ENCODE measurements at places on chromosomes 12 and 14. TPM values are rescaled to one million over a fixed set of nuclear protein-coding genes. Genes with fewer than 3 reads are reported as not detected.

Gene DIO3
- total RNA-seq, result not detected

Gene KRT5
- total RNA-seq, result not detected

GRCh38 chr12:693934-694533 is 30.8 kb upstream of the NINJ2 start:
- DNase-seq, result no peak

DNA sequence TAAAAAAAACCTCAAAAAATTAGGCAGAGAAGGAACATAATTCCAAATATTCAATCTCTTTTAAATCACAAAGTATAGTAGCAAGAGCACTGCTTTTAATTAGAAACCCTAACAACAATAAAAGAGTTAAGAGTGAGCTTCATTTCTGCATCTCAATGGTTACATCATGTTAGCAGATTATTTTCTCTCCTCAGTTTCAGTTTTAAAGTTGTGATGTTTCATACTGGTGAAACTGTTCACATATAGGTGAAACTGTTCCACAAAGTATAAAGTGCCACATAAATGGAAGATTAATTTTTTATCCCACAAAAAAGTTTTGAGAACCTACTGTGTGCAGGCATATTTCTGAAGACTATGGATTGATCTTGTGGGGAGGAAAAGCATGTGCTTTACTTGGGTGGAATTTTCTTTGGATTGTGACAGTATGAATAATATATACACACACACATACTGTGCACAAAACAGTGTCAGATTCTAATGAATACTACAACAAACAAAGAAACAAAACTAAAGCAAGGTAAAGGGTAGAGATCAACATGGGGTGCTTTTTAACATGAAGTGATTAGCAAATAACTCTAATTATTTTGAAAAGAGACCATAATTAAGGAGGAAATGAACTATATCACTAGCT is 17.1 kb downstream of the LUM start:
- peak; percentile 45 for DNase-seq

GRCh38 chr12:90690120-90690519 is 264.9 kb downstream of the CCER1 start:
- no peak for DNase-seq

GRCh38 chr14:65301862-65302539 is 110.5 kb upstream of the FUT8 start:
- DNase-seq, result no peak

DNA sequence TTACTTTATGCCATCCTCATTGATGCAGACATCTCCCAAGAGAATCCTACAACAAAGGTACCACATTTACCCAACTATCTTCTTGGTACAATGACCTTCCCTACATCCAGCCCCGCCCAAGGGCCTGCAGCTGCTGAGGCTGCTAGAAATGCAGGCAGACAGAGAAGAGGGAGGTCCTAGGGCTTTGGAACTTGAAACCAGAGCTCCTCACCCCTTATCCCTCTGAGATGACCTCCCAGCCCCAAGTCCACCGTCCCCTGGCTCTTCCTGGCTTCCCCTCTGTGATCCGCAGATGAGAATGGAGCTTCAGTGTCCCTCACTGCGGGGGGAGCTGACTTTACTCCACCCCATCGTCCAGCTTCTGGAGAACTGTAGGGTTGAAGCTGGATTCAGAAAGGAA is 1.6 kb upstream of the TNFRSF1A start:
- no peak for DNase-seq

GRCh38 chr14:21042918-21043317 is 756 bp downstream of the RNASE7 start:
- DNase-seq, result no peak

GRCh38 chr12:3157581-3158323 is 80.6 kb downstream of the TSPAN9 start:
- DNase-seq, result no peak

Gene ANKRD33
- total RNA-seq, result not detected

DNA sequence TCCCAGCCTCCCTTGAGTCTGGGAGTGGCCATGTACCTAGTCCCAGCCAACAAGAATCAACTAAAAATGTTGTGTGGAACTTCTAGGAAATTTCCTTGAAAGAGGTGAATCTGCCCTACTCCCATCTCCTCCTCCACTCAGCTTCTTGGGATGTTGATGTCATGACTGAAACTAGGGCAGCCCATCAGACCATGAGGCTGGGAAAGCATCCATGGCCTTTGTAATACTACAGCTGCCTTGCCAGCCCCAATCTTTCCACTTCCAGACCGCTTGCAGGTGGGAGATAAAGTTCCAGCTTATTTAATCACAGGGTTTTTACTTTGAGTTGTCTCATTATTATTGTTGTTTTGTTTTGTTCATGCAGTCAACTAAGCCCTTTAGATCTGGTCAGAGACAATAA is 170.3 kb upstream of the LMNTD1 start:
- peak; percentile 82 for DNase-seq

All from fibroblast of the aortic adventitia (primary cell).